ENCODE measurements at places on chromosomes 11 and 22. TPM values are rescaled to one million over a fixed set of nuclear protein-coding genes. Genes with fewer than 3 reads are reported as not detected.
A peak's percentile ranks its signal among the peaks of the same experiment; 100 is the strongest.

GRCh38 chr11:131851964-131852755 lies 481.7 kb downstream of the NTM start:
- no peak for DNase-seq
- no peaks in the 10 kb centered on the region for H3K36me3 ChIP-seq
- no peak overlapping the region for H3K27ac ChIP-seq
- no peaks in the 10 kb centered on the region for H3K27me3 ChIP-seq
- H3K4me3 ChIP-seq: no peak overlapping the region

- H3K4me1 ChIP-seq: no peaks in the 10 kb centered on the region
- H3K27me3 ChIP-seq: peaks cover 15% of the 10 kb centered on the region
- DNase-seq: no peak
- H3K27ac ChIP-seq: no peak overlapping the region
These were observed 103.8 kb downstream of the ZNF280B start for GRCh38 chr22:22404598-22405284.

- H3K4me1 ChIP-seq: no peaks in the 10 kb centered on the region
- no peak for DNase-seq
- no peaks in the 10 kb centered on the region for H3K36me3 ChIP-seq
- H3K4me3 ChIP-seq: no peak overlapping the region
These were observed 47.6 kb upstream of the TEAD1 start for GRCh38 chr11:12626616-12627015.

Gene MMP12
- not detected for total RNA-seq

- DNase-seq: no peak
- peaks cover 5% of the 10 kb centered on the region for H3K4me1 ChIP-seq
- H3K27ac ChIP-seq: no peak overlapping the region
- no peak overlapping the region for H3K4me3 ChIP-seq
These were observed 27.9 kb downstream of the CABIN1 start for GRCh38 chr22:24039046-24039445.

DNA sequence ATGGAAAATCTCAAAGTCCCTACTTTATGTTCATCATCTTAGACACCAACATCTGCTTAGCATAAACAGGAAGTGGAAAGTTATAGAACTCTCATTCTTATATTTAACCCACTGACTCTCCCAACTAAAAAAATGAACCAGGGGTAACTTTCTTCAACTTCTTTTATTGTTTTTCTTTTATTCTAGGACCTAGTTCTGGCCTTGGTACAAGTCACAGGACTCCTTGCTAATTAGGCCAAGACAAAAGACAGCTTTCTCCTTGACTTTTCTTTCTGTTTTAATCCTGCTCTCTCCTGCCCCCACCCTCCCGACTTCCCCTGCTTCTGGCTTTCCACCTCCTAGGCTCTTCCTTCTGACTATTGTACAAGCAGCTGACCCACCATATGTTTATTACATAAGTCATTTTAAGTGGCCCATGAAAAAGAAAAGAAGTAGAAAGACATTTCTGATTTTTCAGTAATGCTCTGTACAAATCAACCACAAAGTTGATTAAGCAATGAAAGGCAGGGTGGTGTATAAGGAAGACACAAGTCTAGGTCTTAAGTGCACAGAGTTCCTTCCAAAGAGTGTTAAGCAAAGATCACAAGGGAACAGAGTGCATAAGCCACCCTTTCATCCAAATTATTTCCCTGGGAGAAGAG lies 18.3 kb downstream of the JAML start:
- H3K27me3 ChIP-seq: no peaks in the 10 kb centered on the region
- H3K4me1 ChIP-seq: peaks cover 58% of the 10 kb centered on the region
- H3K27ac ChIP-seq: peak overlapping the region; percentile 99
- H3K4me3 ChIP-seq: peak overlapping the region; percentile 63
- H3K36me3 ChIP-seq: peaks cover 55% of the 10 kb centered on the region

Gene SLC5A4
- total RNA-seq: not detected

GRCh38 chr11:79045800-79046304 lies 395.0 kb downstream of the TENM4 start:
- no peaks in the 10 kb centered on the region for H3K27me3 ChIP-seq
- H3K27ac ChIP-seq: no peak overlapping the region
- no peaks in the 10 kb centered on the region for H3K36me3 ChIP-seq
- no peak overlapping the region for H3K4me3 ChIP-seq

DNA sequence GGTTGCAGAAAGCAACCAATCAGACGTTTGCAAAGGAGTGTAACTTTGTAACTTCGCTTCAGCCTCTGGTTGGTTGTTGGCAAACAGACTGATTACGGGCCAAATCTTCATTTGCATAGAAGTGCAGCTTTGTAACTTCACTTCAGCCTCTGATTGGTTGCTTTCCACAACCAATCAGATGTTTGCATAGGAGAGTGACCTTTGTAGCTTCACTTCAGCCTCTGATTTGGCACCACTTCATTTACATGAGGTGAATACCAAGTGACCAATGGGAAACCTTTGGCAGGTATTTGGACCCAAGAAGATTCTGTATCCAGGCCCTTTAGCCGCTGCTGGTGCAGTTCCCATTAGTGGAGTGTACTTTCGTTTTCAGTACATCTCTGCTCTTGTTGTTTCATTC lies 16.0 kb downstream of the USP47 start:
- peaks cover 39% of the 10 kb centered on the region for H3K4me1 ChIP-seq
- no peak overlapping the region for H3K4me3 ChIP-seq
- H3K27ac ChIP-seq: no peak overlapping the region
- no peak for DNase-seq

DNA sequence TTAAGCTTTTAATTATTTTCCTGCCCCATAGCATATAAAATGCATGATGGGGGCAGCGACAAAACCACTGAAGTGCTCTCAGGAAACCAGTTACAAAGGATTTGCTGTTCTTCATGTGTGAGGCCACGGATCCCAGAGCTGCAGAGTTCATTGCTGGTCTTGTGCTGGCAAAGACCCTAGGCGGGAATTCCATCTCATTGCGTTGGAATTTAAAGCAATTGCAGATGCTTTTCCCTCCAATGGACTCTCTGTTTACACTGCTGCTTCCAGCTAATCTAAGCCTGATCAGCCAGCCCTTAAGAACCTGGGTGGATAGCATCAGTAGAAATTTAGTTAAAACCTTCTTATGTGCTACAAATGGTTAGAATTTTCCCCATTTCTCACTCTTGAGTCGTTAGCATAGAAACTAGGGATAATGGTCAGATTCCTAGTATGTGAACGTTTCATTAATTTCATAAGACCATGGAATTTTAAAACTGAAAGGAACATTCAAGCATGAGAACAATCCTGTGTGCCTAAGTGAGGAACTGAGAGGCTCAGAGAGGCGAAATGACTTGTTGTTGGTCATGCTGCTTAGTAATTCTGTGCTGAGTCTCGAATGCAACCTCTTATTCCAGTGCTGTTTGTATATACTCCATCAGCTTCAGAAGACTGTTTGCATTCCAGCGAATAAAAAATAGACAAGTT lies 36.1 kb upstream of the ADSL start:
- peaks cover 24% of the 10 kb centered on the region for H3K4me1 ChIP-seq
- no peaks in the 10 kb centered on the region for H3K27me3 ChIP-seq
- H3K36me3 ChIP-seq: peaks cover 42% of the 10 kb centered on the region
- H3K27ac ChIP-seq: no peak overlapping the region
- H3K4me3 ChIP-seq: no peak overlapping the region
- DNase-seq: no peak

- no peak for DNase-seq
- H3K36me3 ChIP-seq: no peaks in the 10 kb centered on the region
- peaks cover 7% of the 10 kb centered on the region for H3K27me3 ChIP-seq
- H3K4me3 ChIP-seq: no peak overlapping the region
- no peak overlapping the region for H3K27ac ChIP-seq
- H3K4me1 ChIP-seq: no peaks in the 10 kb centered on the region
These were observed 18.8 kb downstream of the MB start for GRCh38 chr22:35598396-35598710.

Gene RTN4R
- total RNA-seq: 1.7 TPM

- no peak overlapping the region for H3K4me3 ChIP-seq
- peak; percentile 12 for DNase-seq
- peaks cover 15% of the 10 kb centered on the region for H3K27me3 ChIP-seq
- H3K4me1 ChIP-seq: peaks cover 33% of the 10 kb centered on the region
These were observed 61.8 kb downstream of the UBASH3B start for GRCh38 chr11:122717264-122717867.

- peak overlapping the region; percentile 74 for H3K27ac ChIP-seq
- DNase-seq: peak; percentile 39
- H3K4me3 ChIP-seq: no peak overlapping the region
- peaks cover 6% of the 10 kb centered on the region for H3K27me3 ChIP-seq
- H3K36me3 ChIP-seq: no peaks in the 10 kb centered on the region
- peaks cover 19% of the 10 kb centered on the region for H3K4me1 ChIP-seq
These were observed 54.8 kb upstream of the PHF21B start for GRCh38 chr22:45064313-45065278.

Gene CREB3L1
- 0.15 TPM for total RNA-seq

GRCh38 chr22:37028692-37029674 lies 9.4 kb downstream of the MPST start:
- no peak for DNase-seq
- peaks cover 5% of the 10 kb centered on the region for H3K36me3 ChIP-seq
- no peak overlapping the region for H3K27ac ChIP-seq
- H3K4me1 ChIP-seq: no peaks in the 10 kb centered on the region

DNA sequence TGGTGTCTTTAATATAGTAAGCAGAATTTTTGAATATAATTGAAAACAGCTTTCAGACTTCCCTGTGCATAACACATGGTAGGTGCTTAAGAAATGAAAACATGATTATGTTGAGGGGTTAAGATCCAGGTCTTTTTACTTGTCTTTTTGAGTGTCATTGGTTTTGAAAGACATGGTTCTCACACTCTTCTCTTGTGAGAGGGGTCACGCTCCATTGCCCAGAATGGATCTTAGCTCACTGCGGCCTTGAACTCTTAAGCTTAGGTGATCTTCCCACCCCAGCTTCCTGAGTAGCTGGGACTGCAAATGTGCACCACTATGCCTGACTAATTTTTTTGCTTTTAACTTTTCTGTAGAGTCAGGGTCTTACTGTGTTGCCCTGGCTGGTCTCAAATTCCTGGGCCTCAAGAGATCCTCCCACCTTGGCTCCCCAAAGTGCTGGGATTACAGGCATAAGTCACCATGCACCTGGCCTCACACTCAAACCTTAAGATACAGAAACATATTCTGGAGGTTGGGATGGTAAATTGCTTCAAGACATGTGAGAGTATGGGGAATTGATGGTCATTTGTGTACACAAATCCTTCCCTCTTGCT lies 1.4 kb downstream of the SPCS2 start:
- peak overlapping the region; percentile 96 for H3K27ac ChIP-seq
- DNase-seq: no peak
- H3K4me3 ChIP-seq: peak overlapping the region; percentile 96
- no peaks in the 10 kb centered on the region for H3K27me3 ChIP-seq

Gene CRYAB
- total RNA-seq: not detected

DNA sequence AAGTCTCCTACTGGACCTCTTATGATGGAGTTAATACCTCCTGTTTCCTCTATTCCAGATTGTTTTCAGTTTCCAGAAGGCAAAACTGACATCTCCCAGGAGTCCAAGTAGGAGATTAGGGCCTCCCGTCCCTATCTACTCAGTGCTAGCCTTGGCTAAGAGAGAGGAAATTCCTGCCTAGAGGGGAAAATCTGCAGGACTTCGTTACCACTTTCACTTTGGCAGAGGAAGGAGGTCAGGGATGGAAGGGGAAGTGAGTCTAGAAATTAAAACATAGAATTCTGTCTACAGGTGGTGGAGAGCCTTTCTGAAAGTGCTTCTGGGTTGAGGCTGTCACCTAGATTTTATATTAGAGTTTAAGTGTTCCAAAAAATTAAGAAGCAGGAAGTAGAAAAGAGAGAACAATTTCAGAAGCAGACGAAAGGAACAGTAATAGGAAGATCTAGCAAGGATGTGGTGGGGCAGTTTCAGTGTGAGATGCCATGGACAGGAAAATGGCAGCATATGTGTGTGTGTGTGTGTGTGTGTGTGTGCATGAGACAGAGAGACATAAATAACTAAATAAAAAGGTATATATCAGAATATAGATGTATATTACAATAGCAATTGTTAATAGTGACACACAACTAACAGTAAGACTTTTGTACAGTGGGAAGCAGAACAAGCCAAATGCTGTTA lies 2.4 kb upstream of the TRIM68 start:
- peak overlapping the region; percentile 1 for H3K27ac ChIP-seq
- no peak for DNase-seq
- peaks cover 46% of the 10 kb centered on the region for H3K4me1 ChIP-seq
- H3K36me3 ChIP-seq: no peaks in the 10 kb centered on the region
- H3K27me3 ChIP-seq: peaks cover 2% of the 10 kb centered on the region

Gene SPI1
- not detected for total RNA-seq

DNA sequence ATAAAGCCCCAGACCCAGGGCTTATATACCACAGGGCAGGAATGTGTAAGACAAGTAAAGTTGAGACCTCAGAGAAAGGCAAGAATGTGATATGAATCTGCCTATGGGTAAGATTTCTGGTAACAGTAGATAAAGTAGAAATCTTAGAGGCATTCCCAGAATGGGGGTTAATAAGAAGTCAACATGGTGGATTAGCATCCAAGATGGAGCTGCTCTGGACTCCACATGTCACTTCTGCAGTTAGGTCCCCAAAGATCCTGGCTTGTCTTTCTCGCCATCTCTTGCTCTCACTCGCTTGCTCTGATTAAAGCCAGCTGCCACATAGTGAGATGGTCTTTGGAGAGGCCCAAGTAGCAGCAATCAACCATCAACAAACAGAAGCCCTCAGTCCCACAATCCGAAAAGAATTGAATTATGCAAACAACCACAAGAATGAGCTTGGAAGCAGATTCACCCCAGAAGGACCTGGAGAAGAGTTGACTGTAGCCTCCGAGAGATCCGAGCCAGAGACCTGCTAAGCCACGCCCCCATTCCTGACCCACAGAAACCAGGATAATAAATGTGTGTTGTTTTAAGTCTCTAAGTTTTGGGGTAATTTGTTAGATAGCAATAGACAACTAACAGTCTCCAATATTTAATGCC lies 5.4 kb upstream of the C11orf86 start:
- no peaks in the 10 kb centered on the region for H3K36me3 ChIP-seq
- peaks cover 12% of the 10 kb centered on the region for H3K4me1 ChIP-seq
- H3K27ac ChIP-seq: no peak overlapping the region
- H3K4me3 ChIP-seq: no peak overlapping the region
- H3K27me3 ChIP-seq: peaks cover 2% of the 10 kb centered on the region
- no peak for DNase-seq

Gene SCN3B
- not detected for total RNA-seq

- H3K4me1 ChIP-seq: no peaks in the 10 kb centered on the region
- H3K27me3 ChIP-seq: no peaks in the 10 kb centered on the region
- H3K27ac ChIP-seq: no peak overlapping the region
- no peak overlapping the region for H3K4me3 ChIP-seq
- no peak for DNase-seq
These were observed 4747.7 kb upstream of the OR11H1 start for GRCh38 chr22:10780281-10780680.

- H3K4me3 ChIP-seq: no peak overlapping the region
- H3K36me3 ChIP-seq: no peaks in the 10 kb centered on the region
- H3K27ac ChIP-seq: no peak overlapping the region
- peaks cover 5% of the 10 kb centered on the region for H3K4me1 ChIP-seq
- peaks cover 65% of the 10 kb centered on the region for H3K27me3 ChIP-seq
- no peak for DNase-seq
These were observed 106.7 kb upstream of the HSD17B12 start for GRCh38 chr11:43573873-43574272.

Gene SNU13
- total RNA-seq: 337 TPM

GRCh38 chr22:23293720-23294119 lies 113.4 kb downstream of the BCR start:
- no peaks in the 10 kb centered on the region for H3K4me1 ChIP-seq
- no peaks in the 10 kb centered on the region for H3K27me3 ChIP-seq
- no peak overlapping the region for H3K4me3 ChIP-seq
- peaks cover 28% of the 10 kb centered on the region for H3K36me3 ChIP-seq
- H3K27ac ChIP-seq: no peak overlapping the region

Gene CABP4
- total RNA-seq: 0.96 TPM

All from activated T-helper 1 cell treated with anti-CD3 and anti-CD28 coated beads, Interleukin-12 subunit alpha, Interleukin-12 subunit beta, Interleukin-2, Interleukin-4 antibody, amounts not matched to agents 30 ng/mL and 10 ng/mL and 1 ng/mL, durations not matched to agents 14 hours and 24 hours and 36 hours (primary cell).